ENCODE measurements at places on chromosomes 5 and 9. TPM values are rescaled to one million over a fixed set of nuclear protein-coding genes. Genes with fewer than 3 reads are reported as not detected.

GRCh38 chr5:160720822-160721221, 131.2 kb downstream of the ATP10B start:
- DNase-seq, result no peak

- DNase-seq, result no peak
Observed at GRCh38 chr9:95477441-95477840, 39.3 kb downstream of the PTCH1 start.

The DND1 gene
- 0.88 TPM for total RNA-seq

The MACIR gene
- total RNA-seq, result 18.9 TPM

DNA sequence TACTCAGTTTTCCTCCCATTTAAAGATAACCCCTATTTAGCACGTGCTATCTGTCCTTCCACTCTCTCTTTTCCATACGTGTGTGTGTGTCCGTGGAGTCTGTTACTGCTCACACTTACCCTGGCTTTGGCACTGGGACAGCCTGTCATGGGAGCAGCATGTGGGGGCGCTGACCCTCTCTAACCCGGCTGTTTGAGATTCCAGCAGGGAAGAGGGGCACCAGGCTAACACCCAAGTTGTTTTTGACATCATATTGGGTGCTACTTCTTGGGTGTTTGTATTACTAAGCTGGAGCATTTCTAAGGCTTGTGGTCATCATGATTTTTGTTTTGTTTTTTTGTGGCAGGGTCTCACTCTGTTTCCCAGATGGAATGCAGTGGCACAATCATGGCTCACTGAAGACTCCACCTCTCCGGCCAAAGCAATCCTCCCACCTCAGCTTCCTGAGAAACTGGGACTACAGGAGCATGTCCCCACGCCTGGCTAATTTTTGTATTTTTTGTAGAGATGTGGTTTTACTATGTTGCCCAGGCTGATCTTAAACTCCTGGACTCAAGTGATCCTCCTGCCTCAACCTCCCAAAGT, 56.9 kb upstream of the SIMC1 start:
- DNase-seq, result no peak

DNA sequence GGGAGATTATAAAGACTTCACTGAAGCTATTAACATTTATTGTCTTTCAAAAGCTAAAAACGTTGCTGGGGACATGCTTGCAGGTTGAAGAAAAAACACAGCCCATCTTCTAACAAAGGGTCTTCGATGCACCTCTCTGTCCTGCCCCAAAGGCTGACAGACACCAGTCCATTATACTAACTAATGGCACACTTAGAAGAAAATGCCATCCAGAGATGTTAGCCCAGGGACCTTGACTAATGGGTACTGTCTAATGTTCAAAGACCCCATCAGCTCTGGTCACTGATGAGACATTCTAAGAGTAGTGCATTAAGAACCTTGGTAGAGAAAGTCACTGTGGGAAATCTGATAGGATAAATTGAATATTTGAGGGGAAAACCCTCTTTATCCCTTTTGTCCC, 124.9 kb downstream of the EBF1 start:
- no peak for DNase-seq

- no peak for DNase-seq
Observed at GRCh38 chr5:17794815-17795214, 160.6 kb downstream of the TAF11L14 start.

The ISL1 gene
- 0.63 TPM for total RNA-seq

GRCh38 chr5:59130431-59130830, 547.6 kb downstream of the RAB3C start:
- DNase-seq, result no peak

DNA sequence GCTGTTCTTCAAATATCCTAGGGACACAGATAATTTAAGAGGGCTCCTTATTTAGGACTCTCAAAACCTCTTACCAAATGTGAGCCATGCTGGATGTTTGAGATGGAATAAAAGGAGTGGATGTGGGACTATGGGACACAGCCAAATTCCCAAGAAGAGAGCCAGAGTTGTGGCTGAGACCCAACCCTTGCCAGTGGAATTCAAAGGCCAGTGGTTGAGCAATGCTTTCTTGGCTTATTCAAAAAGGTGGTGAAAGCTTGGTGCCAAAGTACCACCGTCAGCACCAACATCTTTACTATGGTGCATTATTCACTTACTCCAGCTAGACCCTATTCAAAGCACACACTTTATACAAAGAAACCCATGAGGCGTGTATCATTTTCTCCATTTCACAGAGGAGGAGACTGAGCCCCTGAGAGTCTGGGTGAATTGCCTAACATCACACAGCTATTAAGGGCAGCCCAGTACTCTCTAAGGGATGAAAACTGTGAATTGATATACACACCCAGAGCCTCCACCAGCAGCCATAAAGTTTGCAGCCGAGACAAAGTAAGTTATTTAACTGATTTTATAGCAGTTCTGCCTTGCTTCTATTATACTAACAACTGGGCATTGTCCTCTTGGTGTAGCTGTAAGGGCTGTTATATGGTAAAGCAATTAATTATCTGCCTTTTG, 391.7 kb downstream of the ACTL7B start:
- DNase-seq, result no peak

DNA sequence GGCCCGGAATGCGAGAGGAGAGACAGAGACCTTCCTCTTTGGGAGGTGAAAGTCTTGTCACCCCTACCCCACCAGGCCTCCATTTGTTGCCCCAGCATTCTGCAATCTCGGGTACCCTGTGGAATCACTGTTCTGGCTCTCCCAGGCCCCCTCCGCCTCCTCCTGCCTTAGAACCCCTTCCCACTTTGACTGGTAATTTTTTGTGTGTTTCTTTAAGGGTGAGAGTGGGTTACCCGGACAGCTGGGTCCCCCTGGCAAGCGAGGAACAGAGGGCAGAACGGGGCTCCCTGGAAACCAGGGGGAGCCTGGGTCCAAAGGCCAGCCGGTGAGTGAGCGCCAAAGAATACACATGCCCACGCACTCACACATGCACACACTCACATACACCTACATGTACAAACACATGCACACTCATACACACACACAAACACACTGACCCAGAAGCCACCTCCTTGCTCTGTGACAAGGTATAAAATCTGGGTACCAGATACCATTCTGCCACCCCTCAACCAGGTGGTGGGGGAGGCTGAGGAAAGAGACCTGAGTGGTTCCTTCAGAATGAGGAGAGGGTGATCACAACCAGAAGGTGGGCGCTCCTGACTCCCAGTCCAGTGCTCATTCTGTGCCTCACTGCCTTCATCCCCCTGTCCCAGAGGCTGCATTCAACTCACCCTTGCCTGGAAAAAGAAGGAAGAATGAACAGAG, 30.9 kb upstream of the ORM1 start:
- DNase-seq, result no peak

The PNPLA7 gene
- total RNA-seq, result 14.0 TPM

The TUBB4B gene
- 197 TPM for total RNA-seq

DNA sequence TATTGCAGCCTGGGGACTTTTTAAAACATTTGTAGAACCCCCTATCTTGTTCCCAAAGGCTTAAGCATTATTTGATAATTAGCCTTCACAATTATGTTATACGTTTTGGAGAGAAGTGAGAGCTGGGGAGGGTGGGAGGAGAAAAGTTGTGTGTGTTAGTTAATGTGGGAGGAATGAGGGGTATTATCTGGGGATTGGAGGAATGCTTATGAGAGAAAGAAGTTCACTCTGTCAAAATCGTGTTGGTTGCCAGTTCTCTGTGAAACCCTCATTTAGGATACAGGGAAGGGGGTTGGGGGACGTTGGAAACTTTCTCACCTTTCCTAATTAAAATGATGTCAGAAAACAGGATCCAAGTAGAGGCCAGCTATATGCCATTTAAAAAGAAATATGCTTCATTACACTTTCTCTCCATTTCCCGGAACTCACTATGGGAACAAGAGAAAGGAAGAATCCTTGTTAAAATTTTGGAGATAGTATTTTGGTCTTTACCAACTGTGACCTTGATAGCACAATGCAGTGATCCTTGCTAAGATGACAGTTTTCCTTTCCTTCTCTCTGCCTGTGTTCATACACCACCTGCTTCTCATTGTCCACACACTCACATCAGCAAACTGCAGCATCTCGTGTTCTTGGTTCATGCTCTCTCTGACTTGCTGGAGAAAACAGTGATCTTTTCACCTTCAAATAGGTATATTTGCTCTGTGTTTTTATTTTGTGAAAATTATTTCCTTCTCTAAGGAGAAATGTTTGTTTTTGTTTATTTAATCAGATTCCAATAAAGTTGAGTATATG, 336.7 kb upstream of the CLINT1 start:
- DNase-seq, result no peak

The MYOZ3 gene
- total RNA-seq, result not detected

DNA sequence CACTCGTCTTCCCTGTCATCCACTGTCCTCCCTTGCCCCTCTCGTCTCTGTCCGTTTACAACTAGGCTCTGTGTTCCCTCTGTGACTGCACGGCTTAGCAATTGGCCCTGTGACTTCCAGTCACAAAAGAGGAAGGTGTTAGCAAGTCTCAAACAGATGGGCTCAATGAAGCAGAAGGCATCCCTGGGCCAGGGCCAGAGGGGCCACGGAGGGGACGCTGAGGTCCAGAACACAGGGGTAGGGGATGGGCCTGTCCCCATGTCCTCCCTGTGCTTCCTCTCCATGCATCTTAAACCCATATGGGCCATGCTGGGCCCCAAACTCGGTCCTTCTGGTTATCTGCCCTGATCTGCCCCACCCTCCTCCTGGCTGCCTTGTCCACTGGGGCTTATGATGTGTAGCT, at the start of gene CD72:
TSS of gene CD72 (minus strand) at position 89 of the 403 bp plus-strand sequence. CDS start 110 bp downstream, outside the sequence.
- DNase-seq, result no peak

GRCh38 chr5:10528056-10528816, 35.6 kb upstream of the ANKRD33B start:
- DNase-seq, result no peak

The MARCHF3 gene
- total RNA-seq, result 72.7 TPM

DNA sequence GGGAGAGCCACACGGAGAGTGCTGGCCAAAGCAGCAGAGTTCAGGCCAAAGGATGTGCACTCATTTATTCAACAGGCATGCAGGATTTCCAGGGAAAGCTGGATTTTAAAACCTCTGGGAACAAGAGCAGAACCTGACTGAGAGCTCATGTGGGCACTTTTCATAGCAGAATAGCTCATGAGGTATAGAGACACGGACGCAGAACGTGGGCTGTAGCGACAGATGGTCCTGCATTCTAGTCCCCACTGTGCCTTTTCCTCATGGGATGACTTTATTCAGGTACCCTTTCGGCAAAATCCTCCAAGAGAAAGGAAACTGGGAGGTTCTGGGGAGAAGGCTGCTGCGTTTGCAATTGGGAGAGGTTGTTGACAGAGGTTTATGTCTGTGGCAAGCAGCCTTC, 5.4 kb downstream of the IL4 start:
- DNase-seq, result no peak

- no peak for DNase-seq
Observed at GRCh38 chr9:101527066-101527465, 6.6 kb upstream of the RNF20 start.

DNA sequence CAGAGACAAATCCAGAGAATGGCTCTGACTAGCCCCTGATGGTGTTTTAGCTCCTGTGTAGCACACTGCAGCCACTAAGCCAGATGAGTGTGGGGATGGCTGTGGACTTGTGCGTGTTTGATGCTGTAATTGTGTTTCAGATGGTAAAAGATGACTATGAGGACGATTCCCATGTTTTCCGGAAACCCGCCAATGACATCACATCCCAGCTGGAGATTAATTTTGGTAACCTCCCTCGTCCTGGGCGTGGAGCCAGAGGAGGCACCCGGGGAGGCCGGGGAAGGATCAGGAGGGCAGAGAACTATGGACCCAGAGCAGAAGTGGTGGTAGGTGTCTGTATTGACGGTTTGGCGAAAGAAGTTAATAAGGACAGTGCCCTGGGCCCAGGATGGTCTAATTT, 38.0 kb downstream of the HABP4 start:
- no peak for DNase-seq

GRCh38 chr5:139893873-139894272, 98.3 kb downstream of the PSD2 start:
- DNase-seq, result no peak

The LIFR gene
- total RNA-seq, result 134 TPM

DNA sequence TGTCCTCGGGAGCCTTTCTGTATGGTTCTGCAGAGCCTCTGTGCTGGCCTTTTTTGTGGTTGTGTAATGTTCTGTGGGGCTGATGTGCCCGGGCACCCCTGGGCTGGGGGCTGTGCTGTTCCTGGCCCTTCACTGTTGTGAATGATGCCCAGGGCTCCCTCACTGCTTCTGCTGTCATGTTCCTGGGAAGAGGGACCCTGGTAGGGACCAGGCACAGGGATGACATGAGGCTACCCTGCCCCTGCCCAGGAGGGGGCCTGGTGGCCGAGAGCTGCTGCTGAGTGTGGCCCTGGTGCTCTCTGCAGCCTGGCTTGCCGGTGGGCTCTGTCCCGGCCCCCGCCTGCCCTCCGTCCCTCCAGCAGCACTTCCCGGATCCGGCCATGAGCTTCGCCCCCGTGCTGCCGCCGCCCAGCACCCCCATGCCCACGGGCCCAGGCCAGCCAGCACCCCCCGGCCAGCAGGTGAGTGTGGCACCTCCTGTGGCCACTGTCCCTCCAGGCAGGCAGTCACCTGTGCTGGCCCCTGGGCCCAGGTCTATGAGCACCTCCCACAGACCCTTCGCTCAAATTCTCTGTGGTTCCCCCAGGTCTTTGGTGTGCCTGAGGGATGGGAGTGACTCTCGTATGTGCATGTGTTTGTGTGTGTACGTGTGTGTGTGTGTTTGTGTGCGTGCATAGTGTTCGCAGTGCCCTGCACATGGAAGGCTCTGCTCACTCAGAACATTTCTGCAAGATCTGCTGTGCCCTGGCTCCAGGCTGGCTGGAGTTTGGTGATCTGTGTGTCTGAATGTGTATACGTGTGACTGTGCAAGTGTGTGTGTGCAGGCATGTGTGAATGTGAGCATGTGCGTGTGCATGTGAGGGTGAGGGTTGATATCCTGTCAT, 72.3 kb downstream of the WNK2 start:
- peak; percentile 14 for DNase-seq

DNA sequence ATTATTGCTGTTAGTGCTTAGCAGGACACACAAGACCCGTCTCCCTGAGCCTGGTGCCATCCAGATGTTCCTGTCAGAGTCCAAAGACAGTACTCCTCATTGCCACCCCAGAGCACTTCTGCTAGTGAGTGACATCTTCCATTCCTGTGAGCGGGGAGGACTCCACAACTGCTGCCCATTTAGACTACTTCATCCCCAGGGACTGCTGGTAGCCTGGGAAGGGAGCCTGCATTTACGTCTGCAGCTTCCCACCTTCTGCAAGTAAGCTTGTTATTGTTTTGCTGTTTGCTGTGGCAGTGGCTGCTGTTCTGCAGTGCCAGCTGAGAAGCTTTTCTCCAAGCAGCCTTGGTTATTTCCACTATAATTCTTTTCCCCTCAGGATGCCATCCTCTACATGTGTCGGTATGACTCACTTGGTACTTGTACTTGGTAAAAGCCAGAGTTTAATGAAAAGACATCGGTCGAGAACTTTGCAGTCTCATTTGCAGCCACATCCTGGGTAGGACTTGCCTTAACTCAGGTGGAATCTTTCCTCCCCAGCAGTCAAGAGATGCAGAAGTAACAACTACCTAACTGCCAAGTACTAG, 10.6 kb upstream of the MAP1B start:
- DNase-seq, result no peak

GRCh38 chr5:141182248-141182647, at the start of gene PCDHB16:
PCDHB16 (plus strand) TSS chr5:141182387; CDS start chr5:141182560, 173 bp downstream.
- no peak for DNase-seq

Measured in omental fat pad (tissue), 4 donors.